ENCODE measurements at places on chromosomes 3 and 15.

GRCh38 chr3:134869153-134869726 lies 74.2 kb downstream of the EPHB1 start:
- no peak for DNase-seq

DNA sequence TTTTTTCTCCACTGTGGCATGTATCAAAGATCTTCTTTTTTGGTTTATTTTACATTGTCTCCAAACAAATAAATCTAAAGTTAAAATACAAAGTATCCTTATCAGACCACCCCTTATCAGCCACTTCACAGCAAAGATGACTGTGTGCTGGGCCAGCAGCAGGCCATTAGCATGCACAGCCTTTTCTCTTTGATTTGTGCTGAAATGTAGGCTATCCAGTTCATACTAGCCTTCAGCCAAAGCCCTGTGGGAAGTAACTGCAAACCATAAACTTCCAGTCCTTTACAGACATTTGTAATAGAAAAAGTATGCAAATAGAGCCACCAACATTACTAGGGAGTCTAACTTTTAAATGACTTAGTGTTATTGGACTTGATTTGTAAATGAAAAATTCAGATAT lies 816.3 kb downstream of the FHIT start:
- no peak for DNase-seq

GRCh38 chr3:142976621-142977398 lies 13.3 kb upstream of the PAQR9 start:
- peak; percentile 67 for DNase-seq

- peak; percentile 19 for DNase-seq
Measured at GRCh38 chr3:177190756-177191681, 6.3 kb downstream of the TBL1XR1 start.

DNA sequence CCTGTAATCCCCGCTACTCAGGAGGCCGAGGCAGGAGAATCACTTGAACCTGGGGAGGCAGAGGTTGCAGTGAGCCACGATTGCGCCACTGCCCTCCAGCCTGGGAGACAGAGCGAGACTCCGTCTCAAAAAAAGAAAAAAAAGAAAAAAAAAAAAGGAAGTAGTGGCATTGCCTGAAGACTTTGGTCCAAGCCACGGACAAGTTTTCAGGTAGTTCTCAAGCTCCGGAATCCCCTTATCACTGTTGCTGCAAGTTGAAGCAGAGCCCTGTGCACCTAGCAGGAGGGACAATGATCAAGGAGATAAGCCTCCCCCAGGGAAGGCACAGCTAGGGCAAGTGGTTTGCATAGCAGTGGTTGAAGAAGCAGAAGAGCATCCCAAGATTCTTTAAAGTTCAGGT lies 97.6 kb downstream of the MEX3B start:
- no peak for DNase-seq
